GM23338 (cell line): ENCODE measurements at places on chromosomes 13 and 19.

DNA sequence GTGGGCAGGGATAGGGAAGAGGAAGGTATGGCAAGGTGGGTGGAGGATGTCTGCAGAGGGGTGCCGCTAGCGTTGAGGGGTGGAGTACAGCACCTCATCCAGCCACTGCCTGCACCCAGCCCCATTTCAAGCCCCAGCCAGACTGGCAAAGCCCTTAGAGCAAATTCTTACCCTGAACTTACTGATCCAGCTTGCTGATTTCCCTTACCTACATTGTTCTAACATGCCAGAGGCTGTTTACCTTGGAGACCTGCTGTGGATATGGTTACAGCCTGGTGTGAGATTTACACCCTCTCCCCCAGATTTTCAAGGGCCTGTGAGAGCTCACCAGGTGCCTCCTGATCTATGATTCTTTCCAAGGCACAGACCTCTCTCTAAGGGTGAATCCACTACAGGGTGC, 86.0 kb downstream of the ZNF726 start:
- DNase-seq, result no peak

DNA sequence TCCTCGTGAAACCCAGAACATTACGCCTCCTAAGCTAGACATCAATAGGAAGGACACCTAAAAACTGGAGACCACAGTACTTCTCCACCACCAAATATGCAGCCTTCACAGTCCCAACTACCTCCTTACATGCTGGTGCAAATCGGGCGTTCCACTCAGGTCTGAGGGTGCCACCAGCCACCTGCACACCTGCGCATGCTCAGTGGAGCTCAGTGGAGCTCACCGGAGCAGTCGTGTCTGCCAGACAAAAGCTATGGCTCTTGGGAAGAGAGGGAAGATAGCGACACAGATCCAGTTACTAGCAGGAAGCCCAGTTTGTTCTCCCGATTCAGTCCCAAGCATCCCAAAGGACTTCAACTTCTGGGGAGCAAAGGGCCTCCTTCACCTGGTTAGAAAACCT, 237.1 kb downstream of the TSHZ3 start:
- DNase-seq, result no peak

DNA sequence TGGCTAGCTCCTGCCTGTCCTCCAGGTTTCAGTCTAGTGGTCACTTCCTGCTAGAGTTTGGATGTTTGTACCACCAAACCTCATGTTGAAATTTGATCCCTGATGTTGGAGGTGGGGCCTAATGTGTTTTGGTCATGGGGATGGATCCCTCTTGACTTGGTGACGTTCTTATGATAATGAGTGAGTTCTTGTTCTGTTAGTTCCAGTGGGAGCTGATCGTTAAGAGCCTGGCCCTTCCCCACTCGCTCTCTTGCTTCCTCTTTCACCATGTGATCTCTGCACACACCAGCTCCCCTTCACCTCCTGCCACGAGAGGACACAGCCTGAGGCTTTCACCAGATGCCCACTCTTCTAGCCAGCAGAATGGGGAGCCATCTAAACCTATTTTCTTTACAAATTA, 86.8 kb upstream of the SCEL start:
- peak; percentile 40 for DNase-seq

DNA sequence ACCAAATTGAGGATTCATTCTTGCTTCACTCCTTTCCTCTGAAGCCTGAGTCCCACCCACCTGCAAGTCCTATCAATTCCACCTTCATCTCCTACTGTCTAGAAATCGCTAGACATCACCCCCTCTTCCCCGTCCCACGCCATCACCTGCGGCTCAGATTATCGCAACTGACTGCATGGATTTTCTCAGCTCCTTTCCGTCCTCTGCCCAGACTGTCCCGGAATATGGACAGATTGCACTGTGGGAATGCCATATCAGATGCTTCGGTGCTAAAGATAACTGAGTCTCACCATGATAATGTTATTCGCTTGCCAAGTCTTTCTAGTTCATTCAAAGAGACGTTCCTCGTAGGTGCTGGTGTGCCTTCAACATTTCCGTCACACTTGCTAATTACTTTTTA, 66.4 kb upstream of the USP29 start:
- DNase-seq, result no peak

DNA sequence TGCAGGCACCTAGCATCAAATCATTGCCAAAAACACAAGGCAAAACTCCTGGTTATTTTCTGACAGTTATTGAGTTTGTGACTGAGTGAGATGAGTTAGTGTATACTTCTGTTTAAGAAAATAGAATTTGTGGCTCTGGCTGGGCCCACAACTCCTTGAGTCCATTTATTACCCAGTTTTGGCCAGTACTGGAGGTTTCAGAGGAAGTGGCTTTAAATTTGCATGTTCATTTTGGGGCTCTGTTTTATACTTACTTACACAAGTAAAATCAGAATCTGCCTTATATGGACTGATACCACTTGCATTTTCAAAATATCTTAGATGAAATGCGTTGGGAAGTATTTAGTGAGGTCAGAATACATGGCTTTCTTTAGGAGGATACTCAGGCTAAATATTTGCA, 29.0 kb downstream of the TNFSF11 start:
- DNase-seq, result no peak

DNA sequence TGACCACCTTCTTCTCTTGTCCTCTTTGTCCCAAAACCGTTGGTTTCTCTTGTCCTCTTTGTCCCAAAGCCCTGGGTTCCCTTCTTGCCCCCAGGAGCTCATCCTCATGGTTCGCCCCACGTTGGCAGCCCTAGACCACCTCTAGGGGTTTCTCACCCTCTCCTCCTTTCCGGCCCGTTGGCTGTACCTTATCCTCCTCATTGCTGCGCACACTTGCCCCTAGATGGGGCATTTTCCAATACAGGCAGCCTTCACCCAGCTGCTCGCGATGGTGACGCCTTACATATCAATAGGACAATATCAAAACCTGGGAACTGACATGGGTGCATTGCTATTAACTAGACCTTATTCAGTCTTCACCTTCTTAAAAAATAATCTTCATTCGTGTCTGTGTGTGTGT, 86.5 kb downstream of the IPO5 start:
- DNase-seq, result peak; percentile 43

DNA sequence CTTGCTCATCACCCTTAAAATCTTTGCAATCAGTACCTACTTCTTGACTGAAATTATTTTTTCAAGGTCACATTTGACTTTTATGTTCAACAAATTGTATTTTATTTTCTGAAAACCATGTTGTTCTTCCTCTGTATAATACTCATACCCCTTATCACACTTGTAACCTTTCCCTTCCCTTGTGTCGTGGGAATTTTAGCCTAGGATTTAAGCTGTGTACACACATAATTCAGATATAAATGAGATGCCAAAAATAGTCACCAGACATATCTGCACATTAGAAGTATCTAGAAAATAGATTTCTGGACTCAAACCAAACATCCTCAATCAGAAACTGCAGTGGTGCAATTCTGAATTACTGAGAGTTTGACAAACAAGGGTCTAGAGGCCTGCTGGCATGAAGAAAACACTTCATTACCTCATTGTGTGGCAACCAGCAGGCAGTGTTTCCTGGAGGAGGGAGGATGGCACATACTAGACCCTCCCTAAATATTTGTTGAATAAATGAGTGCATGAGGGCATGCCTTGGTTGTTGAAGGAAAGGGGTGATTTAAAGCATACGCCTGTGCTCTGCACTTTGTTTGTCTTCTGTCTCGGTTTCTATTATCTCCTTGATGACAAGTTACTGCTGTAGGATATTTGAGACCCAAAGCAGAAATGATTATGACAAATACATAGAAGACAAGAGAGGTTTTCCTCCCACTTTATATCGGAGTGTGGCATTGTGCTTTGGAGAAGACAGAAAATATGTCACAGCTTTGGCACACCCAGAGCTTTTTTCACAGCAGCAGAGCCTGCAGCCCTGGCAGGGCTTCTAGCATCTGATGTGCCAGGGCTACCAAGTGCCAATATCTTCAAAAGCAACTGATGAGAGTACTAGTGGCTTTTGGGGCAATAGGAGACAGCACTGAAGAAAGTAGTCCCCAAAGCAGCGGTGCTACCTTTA, 881.1 kb downstream of the PCDH9 start:
- no peak for DNase-seq

DNA sequence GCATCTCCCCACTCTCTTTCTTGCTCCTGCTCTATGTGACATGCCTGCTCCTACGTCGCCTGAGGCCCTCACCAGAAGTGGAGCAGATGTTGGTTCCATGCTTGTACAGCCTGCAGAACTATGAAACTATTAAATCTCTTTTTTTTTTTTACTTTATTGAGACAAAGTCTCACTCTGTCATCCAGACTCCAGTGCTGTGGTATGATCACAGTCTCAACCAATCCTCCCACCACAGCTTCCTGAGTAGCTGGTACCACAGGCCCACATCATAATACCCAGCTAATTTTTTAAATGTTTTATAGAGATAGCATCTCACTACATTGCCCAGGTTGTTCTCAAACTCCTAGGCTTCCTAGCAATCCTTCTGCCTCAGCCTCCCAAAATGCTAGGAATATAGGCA, 1067.7 kb downstream of the PCDH9 start:
- DNase-seq, result no peak

GRCh38 chr19:18155095-18156087, 2.4 kb downstream of the PIK3R2 start:
- DNase-seq, result no peak

GRCh38 chr13:78610381-78610883, 7.1 kb upstream of the POU4F1 start:
- DNase-seq, result no peak

DNA sequence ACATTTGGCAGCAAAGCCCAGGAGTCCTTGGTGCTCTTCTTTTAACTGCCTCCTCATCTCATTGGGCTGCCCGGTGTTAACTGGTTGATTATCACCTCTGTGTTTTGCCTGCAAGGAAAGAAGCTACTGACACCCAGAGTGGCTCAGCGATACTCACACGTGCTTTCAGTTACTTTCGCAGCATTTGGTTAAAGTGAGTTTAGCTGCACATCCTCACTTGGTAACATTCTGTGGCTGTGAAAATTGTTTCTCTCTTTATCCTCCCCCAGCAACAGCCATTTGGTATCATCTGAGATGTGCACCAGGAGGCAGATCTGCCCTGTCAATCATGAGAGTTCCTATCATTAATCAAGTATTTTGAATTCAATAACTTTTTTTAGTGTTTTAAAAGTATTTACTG, 44.6 kb upstream of the GPR183 start:
- DNase-seq, result no peak

GRCh38 chr13:26497968-26498511, 59.4 kb upstream of the WASF3 start:
- no peak for DNase-seq

DNA sequence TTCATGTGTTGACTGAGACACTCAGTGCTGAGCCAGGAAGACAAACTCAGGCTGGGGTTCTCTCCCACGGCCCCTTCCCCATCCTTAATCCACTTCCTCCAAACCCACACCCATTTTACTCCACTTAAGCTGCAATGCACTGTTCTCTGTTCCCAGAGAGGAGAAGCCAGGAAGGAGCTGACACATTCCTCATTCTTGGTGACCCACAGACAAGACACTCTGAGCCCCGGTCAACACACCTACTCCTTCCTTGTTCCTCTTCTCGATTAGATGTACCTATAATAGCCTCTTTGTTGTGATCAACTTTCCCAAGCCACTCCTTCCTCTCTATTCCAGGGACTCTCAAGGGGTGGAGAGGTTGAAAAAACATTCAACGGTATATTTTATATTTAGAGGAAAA, 47.1 kb downstream of the INSR start:
- DNase-seq, result no peak

DNA sequence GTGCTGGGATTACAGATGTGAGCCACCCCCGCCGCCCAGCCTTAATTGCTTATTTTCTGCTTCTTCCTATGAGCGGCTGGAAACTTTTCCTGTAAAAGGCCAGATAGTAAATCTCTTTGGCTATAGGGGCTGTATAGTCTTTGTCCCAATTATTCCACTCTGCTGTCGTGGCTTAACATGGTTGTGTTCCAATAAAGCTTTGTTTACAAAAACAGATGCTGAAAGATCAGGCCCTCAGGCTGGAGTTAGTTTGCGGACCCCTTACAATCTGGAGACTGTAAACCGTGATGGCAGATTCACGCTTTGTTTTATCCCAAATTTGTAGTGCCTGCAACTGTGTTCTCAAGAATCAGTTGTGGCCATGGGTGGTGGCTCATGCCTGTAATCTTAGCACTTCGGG, 10.7 kb downstream of the KCNC3 start:
- DNase-seq, result no peak

DNA sequence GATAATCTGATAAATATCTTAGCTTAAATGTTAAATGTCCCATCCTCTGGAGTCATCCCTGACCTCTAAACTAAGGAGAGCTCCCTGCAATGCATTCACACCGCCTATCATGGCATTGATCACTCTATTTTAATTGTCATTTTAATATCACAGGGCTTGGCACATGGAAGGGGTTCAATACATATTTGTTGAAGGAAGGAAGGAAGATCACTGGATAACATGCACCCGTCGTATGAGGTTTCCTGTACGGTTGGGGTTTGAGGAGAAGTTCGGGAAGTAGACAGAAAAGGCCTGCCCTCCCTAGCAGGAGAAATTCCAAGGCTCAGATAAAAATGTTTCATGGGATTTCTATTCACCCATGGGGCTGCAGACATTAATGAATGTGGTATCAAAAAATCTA, 102.0 kb downstream of the MBNL2 start:
- DNase-seq, result no peak

DNA sequence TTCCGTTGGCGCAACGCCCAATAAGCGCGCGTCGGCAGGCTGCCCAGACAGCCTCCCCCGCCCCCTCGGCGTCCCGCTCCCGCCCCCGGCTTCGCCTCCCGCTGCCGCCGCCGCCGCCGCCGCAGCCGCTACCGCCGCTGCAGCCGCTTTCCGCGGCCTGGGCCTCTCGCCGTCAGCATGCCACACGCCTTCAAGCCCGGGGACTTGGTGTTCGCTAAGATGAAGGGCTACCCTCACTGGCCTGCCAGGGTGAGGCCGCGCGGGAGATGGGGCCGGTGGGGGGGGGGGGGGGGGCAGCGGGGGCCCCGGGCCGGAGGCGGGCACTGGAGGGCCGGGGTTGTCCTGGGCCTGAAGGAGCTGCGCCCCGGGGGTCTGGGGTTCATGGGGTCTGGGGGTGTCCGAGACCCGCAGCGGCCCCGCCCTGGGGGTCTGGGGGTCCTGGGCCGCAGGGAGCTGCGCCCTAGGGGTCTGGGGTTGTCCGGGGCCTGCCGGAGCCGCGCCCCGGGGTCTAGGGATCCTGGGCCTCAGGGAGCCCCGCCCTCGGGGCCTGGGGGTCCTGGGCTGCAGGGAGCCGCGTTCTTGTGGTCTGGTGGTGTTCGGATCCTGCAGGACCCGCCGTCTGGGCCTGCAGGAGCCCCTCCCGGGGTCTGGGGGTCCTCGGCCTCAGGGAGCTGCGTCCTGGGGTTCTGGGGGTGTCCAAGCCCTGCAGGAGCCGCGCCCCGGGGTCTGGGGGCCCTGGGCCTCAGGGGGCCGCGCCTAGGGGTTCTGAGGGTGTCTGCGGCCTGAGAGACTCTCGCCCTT, at the start of gene HDGFL2:
Gene HDGFL2, plus strand, starts transcription at position 124 of the 801 bp plus-strand sequence. Its CDS starts 54 bp downstream, at position 178.
- no peak for DNase-seq

GRCh38 chr19:16530540-16531379, 11.5 kb downstream of the CHERP start:
- DNase-seq, result no peak

DNA sequence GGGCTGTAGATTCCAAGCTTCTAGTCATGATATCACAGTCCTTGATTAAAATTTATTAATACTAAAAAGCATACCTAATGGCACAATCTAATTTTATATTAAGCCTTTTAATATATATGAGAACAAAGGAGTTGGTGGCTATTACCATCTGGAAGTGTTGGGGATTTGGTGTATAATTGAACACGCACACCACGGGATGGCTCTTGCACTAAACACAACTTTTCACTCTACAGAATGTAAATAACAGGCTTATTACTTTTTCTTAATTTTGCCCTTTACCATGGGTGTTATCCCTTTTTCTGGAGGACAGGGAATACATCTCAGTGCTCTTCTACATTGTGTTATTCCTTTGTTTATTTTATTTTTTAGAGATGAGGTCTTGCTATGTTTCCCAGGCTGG, 21.6 kb downstream of the POMP start:
- DNase-seq, result no peak
